ENCODE measurements at places on chromosomes 12 and 14.

GRCh38 chr14:59332727-59333126 is 132.5 kb downstream of the GPR135 start:
- no peak for DNase-seq

DNA sequence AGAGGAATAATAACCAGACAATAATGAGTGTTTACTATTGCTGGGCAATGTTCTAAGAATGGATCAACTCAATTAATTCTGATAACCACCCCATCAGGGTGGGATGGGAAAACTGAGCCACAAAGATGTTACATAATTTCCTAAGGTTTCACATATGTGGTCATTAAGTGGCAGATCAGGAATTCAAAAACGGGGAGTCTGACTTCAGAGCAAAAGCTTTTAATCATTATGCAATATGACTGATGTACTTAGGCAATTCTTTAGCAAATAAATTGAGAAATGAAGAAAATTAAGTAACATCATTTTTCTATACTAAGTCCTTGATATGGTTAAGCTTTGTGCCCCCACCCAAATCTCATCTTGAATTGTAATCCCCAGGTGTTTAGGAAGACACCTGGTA is 53.4 kb downstream of the PLCZ1 start:
- no peak for DNase-seq

DNA sequence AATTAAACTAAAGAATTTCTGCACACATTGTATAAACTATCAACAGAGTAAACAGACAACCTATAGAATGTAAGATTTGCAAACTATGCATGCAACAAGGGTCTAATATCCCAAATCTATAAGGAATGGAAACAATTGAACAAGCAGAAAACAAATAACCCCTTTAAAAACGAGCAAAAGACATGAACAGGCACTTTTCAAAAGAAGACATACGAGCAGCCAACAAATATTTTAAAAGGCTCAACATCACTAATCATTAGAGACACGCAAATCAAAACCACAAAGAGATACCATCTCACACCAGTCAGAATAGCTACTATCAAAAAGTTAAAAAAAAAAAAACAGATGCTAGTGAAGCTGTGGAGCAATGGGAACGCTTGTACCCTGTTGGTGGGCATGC is 4.7 kb downstream of the TAS2R13 start:
- DNase-seq: no peak

DNA sequence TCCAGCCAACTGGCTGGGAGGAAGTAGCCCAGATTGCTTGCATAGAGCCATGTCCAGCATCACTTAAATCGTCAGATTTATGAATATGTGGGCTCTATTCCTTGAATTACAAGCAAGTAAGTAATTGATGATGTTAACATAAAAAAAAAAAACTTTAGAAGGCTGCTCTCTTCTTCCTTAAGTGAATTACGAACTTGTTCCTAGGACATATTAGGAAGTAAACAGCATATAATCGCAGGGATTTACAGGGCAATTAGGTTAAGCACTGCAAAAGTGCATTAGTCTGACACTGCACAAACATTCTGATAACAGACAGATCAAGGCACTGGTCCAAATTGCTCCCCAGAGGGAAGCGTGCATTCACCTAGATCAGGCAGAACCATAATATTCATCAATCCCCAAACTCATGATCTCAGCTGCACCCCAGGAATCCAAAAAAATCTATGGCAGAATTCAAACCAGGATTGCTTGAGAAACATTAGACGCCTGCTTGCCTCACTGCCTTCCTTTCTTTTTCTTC is 293.2 kb downstream of the TMEM132D start:
- no peak for DNase-seq

DNA sequence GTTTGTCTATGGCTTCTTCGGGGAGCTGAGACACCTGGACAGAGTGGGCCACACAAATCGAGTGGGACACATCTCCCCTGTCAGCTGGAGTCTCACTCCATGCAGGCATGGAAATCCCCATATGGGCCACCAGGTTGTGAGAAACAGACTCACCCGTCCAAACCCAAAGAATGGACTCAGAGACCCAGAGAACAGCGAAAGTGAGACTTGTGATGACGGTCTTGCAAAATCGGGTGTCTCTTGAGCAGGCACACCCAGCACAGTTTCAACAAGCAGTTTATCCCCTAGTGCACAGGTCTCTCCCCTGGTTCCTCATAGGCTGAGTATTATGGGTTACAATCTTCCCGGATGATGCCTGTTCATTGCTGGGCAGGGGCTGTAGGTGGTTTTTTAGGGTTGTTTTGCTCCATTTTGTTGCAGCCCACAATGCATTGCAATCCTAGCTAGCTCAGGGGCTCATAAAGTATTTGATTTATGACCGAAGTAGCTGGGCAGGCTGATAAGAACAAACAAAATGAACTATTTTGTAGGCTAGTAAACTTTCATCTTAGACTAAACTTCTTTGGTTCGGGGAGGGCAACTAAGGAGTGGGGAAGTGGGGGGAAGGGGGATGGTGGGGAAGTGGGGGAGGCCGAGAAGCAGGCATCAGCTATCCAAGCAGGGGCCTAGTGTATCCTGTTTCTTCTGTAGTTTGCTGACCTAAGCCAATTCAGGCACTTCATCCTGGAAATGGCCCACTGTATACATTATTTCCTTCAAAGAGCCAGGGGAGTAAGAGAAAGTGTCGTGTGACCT is 45.3 kb downstream of the IQSEC3 start:
- DNase-seq: no peak

DNA sequence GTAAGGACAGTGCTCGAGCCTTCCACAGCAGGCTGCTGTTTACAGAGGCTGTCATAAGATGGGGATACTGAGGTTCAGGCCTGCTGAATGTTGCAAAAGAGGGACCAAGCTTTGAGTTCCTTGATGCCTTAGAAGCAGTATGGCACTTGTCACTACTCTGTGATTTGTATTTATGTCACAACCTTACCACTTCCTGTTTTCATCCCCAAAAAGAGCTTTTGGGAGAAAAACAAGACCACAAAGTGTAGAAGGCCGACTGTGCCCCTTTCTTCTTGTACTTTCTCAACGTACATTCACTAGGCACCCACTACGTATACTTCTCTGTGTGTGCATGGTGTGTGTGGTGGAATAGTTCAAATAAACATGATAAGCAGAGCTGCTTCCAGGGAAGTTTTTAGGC is 90.1 kb downstream of the DRAM1 start:
- DNase-seq: no peak

- peak; percentile 83 for DNase-seq
Observed at GRCh38 chr14:56117765-56118610, at the start of gene PELI2. Gene PELI2 (plus strand): TSS chr14:56118411. CDS start chr14:56118661, 250 bp downstream.
